ENCODE measurements at places on chromosomes 5 and 9.

DNA sequence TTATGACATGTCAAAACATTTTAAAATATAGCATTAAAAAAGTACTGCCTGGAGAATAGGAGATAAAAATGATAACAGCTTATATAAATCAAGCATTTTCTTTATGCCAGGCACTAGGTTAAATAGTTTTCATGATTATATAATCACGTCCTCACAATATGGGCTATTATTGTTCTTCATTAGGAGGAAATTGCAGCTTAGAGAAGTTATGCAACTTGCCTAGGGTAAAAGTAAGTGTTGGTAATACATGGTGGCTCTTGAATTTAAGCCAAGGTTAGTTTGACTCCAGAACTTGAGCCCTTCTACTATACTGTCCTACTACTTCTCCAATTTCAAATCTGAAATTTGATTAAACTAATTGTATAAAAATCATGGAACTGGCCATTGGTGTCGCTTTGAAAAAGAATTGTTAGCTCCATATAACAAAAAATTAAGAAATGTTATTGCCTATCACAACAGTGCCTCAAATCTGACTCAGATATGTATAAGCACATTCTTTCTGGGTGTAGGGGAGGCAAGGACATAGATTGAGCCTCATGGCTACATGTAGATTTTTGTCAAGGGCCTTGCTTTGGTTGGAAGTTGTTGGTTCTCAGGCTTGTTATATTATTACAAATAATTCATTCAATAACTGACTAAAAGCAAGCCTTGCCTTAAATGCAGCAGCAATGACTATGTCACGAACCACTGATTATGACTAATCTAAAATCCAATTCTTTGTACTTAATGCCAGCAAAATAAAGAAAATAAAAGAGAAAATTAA, 223.5 kb upstream of the DAB2 start:
- DNase-seq: no peak

DNA sequence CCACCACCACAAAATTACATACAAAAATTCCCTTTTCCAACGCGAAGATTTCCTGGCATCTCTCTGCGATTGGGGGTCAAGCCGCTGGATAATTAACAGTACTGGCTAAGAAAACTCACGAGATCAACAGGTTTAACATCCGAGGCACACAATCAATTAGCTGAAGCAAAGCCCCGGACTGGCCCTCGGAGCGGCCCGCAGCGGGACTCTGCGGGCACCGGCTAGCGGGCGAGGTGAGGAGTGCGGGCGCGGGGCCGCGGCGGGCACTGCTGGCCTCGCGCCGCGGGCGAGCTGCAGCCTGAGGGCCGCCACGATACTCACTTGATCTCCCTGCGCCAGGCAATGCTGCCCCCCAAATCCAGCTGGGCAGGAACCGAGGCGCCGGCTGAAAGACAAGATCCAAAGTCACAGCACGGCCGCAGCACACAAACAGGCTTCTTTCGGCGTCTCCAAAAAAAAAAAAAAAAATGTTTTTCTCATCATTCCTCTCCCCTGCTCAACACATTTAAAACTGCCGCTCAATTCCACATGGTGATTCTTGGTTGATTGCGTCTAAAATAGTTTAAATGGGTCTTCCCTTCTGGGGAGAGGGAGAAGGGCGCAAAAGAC, 210.2 kb downstream of the MEF2C start:
- no peak for DNase-seq

DNA sequence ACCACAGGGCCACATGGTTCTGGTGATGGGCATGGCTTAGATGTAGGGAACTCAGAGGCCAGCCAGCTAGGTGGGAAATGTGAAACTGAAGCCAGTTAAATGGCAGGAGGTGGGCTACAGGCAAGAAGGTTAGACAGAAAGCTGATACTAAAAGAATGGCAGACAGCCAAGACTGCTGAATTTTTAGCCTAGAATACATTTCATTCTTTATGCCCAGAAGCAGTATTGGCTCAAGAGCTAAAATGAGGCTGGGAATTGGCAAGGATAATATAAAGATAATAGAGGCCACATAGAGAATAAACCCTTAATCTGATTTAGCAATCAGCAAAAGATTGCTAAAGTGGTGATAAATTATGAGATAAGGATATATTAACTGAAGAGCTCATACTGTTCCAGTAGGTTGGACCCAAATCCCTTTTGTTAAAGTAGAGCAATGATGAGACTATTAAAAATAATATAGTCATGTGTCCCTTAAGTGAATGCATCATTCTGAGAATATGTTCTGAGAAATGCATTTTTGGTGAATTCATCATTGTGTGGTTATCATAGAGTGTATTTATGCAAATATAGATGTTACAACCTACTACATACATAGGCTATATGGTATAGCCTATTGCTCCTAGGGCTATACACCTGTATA, 234.3 kb downstream of the CHSY3 start:
- no peak for DNase-seq

GRCh38 chr5:53972314-53972713, 338.1 kb downstream of the ARL15 start:
- no peak for DNase-seq

GRCh38 chr9:114894206-114894605, 36.2 kb downstream of the TNFSF8 start:
- DNase-seq: no peak

GRCh38 chr5:72137826-72138409, 30.6 kb downstream of the MAP1B start:
- no peak for DNase-seq

DNA sequence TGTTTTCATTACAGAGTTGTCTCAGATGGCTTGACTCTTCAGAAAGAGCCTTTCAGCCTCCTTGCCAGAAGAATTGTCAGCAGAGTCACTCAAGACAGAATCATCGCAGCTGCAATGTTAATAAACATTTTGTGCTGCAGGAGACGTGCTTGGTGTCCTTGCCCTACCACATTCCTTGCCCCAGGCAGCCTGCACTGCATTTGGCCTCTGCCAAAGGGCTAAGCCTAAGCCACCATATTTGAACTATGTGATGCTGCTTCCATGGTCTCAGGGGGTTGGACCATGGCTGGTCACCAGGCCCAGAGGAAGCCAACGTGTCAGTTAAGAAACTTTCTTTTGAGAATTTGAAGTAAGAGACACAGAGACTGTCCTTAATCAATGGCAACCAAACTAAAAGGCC, 145.4 kb downstream of the ACTL7B start:
- DNase-seq: no peak

DNA sequence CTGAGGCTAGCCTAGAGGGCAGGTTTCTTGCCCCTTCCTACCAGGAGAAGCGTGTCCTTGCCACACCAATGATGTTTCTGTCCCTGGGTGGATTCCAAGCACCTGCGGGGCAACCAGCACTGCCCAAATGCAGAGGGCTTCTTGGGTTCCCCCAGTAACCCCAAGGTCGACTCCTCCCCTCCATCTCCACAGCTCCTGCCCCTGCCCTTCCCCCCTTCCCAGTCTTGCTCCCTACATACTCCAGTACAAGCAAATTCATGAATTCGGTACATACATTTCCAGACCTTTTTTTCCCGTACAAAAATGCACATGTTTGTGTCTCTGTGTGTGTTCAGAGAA, 12.8 kb upstream of the JADE2 start:
- no peak for DNase-seq

- no peak for DNase-seq
Observed at GRCh38 chr9:113919382-113919781, 43.3 kb downstream of the ZNF618 start.

- DNase-seq: no peak
Observed at GRCh38 chr9:2962471-2963172, 118.7 kb upstream of the PUM3 start.

GRCh38 chr9:129868872-129869486, 33.7 kb downstream of the USP20 start:
- peak; percentile 77 for DNase-seq

GRCh38 chr5:74199005-74199404, 441.5 kb downstream of the ENC1 start:
- DNase-seq: no peak

- no peak for DNase-seq
Observed at GRCh38 chr5:43854697-43855292, 251.8 kb downstream of the NNT start.

GRCh38 chr5:171955761-171956160, 50.7 kb downstream of the FBXW11 start:
- no peak for DNase-seq

DNA sequence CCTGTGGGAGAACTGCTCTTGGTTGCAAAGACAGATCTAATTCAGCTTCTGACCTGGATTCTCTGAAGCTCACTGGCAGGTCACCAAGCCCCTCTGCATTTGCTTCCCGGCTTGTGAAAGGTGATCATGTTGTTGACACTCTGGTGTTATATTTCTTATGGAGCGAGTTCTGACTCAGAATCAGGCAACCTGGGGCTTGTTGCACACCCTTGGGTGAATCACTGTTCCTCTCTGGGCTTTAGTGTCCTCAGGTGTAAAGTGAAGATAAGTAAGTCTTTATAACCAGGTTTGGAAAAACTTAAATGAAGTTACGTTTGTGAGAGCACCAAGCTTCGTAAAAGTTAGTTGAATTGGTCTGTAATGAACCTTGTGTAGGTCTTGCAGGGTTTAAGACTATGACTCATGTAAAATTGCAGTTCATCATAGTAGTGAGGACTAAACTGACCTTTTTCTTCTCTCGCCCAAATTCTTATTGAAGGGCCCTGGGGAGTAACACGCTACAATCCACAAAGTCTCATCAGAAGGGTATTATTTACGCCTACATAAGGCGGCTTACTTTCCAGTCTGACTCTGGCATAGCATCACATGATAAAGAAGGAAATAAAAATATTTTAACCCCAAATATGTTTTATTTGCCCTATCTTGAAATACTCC, 218.6 kb downstream of the TMEM38B start:
- DNase-seq: no peak

GRCh38 chr9:131181091-131181681, 55.8 kb downstream of the NUP214 start:
- DNase-seq: no peak

DNA sequence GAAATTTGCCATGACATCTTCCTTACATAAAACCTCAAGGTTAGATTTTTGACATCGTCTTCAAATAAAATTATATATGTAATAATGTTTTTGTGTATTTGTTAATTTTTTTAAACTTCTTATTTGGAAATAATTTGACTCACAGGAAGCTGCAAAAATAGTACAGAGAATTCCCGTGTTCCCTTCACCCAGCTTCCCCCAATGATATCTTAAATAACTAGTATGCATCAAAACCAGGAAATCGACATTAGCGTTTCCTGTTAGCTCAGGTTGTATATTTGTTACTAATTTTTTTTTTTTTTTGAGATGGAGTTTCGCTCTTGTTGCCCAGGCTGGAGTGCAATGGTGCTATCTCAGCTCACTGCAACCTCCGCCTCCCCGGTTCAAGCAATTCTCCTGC, 86.3 kb upstream of the SPRY4 start:
- no peak for DNase-seq

- DNase-seq: no peak
Observed at GRCh38 chr9:4592295-4592694, 69.8 kb upstream of the PLPP6 start.

GRCh38 chr9:124799274-124800006, 22.5 kb downstream of the OLFML2A start:
- no peak for DNase-seq

DNA sequence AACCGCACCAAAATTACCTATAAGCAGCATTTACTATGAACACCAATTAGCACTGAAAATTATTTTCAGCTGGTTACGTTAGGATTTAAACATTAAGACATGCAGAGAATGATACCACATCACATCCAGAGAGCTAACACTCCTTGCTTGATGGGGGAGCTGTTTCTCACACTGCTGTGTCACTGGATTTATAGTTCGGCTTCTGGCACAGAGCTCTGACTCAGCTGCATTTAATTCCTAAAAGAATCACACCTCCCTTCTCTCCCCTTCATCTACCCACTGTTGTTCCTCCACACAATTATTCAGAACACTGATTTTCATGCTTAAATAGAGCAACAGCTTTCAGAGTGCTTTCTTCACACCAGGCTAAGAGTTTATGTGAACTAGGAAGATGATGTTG, 82.6 kb upstream of the SV2C start:
- no peak for DNase-seq

DNA sequence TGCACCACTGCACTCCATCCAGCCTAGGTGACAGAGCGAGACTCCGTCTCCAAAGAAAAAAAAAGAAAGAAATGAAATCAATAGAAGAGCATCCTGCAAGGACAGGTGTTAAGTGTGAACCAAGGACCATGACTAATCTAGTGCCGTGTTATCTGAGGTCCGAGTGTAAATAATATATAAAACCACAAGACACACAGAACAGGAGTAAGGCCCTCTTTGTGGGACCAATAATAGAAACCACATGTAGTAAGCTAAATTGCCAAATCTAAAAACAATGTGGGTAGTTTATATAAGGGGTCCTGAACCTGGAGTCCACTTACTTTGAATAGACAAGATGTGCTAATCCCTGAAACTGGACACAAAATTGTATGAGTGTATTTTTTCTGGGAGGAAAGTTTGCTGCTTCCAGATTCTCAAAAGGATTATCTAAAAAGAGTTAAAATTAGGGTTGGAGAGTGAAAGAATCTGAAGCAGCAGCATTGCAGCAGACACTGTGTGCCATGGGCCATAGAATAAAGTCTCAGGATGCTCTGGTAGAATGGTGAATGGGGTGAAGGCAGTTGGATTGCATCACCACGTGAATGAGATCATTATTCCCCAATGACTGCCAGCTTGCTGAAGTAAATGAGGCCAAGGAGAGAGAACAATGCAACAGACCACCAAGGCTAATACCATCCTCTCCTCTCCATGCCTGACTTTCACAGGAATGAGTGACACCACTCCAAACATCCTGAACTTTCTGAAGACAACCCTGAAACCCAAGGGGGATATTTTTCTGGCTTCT, 222.7 kb downstream of the DCP2 start:
- DNase-seq: no peak

GRCh38 chr5:102719886-102720285, 35.2 kb upstream of the PAM start:
- no peak for DNase-seq

GRCh38 chr9:133104718-133105460, 16.2 kb downstream of the RALGDS start:
- DNase-seq: no peak

GRCh38 chr9:79646096-79646495, 74.3 kb downstream of the TLE4 start:
- no peak for DNase-seq

GRCh38 chr5:115274584-115274983, 11.9 kb upstream of the PGGT1B start:
- no peak for DNase-seq

GRCh38 chr9:33687779-33688178, 107.6 kb upstream of the PRSS3 start:
- no peak for DNase-seq

All from stimulated activated CD8-positive, alpha-beta memory T cell treated with anti-CD3 and anti-CD28 coated beads, Interleukin-15, amount 100 ng/mL, for 4 hours (primary cell).